CD4-positive, alpha-beta T cell treated with Interleukin-17A for 4 hours (primary cell): ENCODE measurements at places on chromosomes 6 and 20.

- no peak for DNase-seq
Measured at GRCh38 chr6:160775792-160776580, 73.9 kb downstream of the PLG start.

DNA sequence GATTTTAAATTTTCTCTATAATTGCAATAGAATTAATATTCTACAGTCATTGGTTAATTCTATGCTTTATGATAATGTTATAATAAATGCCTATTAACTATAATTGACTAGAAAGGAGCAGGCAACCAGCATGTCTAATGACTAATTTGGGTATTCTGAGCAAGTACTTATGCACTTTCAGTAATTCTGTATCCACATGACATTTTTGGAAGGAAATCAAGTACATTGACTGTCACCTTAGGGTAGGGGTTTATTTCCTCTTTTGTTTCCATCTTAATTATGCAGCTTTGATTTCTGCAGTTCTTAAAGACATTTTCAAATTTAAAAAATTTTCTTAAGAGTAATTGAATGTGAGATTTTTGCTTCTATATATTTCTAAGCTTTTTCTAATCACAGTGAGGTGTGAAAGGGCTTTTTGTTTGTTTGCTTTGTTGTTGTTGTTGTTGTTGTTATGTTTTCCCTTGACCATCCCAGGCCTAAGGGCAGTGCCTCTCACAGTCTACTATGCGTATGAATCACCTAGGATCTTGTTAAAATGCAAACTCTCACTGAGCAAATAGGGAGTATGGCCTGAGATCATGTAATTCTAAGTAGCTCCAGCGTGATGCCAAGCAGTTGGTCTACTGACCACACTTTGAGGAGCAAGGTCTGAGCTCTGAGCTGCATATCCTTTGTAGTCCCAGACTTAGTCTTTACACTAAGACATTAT is 467.1 kb upstream of the RNF217 start:
- no peak for DNase-seq

DNA sequence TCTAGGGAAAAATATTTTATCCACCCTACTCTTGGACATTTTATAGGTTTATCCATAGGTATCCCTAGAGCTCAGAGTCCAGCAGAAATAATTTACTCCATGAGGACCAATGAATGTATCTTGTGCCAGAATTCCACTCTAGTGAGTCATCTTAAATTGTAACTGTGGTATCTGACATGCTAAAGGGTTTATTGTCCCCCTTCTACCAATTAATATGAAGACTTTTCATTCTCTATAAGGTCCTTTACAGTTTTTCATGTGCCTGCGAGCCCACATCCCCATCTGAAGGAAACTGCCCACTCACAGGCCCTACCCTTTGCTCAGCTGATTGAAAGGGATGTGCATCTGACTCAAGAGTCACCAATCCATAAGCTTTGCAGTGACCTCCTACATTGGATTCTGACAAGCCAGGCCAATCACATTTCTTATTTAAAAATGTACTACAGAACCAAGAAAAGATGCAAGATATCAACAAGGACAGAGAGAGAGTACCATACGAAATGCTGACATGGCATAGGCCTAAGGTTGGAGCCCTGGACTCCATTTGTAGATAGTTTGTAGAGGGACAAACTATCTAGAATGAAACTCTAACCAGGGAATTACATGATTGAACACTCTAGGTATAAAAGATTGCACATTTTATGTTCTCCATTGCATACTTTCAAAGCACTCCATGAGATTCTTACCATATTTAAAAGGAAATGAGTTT is 93.4 kb upstream of the DEFB112 start:
- no peak for DNase-seq

DNA sequence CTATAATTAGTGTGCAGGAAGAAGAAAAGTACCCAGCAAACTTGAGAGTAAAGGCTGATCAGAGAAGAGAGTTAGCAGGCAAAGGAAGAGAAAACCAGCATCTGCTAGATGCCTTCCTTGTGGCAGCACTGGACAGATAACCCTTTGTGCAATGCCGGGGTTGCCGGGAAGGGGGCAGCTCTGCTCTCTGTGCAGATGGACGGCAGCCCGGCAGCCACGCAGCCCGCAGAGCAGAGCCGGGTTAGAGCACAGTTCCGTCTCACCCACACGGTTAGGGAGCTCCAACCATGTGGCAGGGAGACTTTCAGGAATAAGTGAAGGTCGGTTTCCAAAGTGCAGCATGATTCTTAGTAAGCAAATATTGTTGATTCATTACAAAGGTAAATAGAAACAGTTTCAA is 80.0 kb upstream of the RPS6KA2 start:
- DNase-seq: peak; percentile 32

- DNase-seq: no peak
Measured at GRCh38 chr6:128206610-128207426, 306.0 kb upstream of the THEMIS start.

DNA sequence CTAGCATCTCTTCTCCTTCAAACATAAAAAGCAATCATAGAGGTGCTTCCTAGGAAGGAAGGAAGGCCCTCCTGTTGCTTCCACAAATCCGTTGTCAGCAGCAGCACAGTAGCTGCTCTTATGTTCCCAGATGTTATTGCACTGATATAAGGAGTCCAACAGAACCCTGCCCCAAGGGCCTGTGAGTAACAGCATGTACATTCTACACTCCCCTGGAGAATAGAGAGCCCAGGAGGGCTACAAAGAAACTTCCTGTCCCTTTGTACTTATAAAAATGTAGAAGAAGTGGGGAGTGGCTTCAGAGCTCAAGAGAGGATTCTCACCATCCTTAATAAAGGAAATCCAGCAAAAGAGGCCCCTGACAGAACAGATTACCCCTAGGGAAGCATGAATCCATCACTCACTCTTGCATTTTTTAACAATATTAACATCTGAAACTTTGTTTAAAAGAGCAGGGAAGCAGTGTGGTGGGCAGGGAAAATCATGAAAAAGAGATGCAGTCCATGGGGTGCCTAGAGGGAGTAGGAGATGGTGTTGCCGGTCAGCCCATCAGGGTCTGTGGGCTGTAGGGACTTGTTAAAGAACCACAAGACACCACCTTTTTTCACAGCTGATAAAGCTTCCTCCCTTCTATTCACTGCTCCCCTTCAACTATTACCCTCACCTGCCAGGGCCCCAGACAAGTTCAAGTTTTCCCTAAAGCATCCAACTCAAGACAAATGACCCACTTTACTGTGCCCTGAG is 104.5 kb upstream of the ADGRF1 start:
- no peak for DNase-seq

- DNase-seq: no peak
Measured at GRCh38 chr6:170475118-170475517, 78.0 kb downstream of the PSMB1 start.

GRCh38 chr6:142301651-142302391 is at the start of gene ADGRG6:
Gene ADGRG6 (plus strand): TSS chr6:142302007. CDS start chr6:142302330, 323 bp downstream.
- DNase-seq: peak; percentile 63

DNA sequence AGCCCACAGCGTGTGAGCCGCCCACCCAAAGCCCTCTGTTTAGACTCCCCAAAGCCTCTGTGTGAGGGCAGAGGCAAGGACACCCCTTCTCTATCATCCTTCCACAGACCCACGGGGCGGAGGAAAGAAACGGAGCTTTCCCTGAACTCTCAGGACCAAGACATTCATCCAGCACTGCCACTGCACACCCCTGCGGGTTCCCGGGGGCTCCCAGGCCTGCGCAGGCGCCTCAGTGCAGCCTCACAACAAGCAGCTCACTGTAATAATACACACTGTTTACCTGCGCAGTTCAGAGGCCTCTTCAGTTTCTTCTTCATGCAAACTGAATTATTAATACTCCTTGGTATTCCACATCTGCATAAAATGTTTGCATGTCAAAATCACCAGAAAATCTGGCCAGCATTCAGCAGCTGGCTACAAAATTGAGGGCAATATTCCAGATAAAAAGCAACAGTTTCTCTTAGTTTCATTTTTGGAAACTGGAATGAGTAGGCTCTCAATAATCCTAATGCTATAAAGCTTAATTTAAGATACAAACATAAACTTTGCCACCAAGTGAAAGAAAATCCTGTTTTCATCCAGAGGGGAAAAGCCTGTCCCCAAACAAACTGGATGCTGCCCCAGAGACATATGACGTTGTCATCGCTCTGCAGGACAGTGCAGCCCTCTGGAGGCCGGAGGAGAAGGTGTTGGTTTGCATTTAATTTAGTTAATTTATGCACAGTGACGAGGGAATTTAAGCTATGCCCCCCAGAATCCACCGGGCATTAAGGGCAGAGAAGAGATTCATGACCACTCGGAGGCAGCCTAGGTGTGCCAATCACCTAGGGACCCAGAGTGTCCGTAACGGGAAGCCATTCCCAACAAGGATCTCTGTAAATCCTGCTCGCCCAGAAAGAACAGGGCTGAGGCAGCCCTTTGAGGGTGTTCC is 45.3 kb downstream of the NINL start:
- no peak for DNase-seq

DNA sequence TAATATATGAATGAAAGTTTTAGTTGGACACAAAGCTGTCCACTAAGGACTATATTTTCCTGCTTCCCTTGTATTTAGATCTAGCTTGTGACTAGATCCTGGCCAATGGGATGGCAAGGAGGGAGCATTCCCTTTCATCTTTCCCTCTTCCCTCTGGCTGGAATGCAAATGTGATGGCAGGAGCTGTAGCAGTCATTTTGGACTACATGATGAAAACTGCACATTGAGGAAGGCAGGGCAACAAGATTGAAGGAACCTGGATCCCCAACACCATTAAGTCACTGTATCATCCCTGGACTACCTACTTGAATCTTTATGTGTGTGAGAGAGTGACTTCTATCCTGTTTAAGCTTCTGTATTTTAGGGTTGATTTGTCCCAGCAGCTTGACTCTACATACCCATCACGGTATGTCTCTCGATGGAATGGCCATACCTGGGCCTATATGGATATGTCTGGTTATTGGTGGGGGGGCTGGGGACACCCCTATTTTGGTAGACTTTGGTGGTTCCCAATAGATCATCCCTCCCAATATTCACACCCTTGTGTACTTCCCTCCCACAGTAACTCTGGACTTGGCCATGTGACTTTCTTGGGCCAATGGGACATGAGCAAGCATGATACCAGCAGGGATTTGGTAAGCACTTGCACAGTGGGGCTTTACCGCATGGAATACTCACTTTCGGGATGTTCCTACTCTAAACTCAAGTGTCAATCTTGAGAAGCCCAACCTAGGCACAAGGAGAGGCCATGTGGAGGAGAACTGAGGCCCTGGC is 128.5 kb downstream of the VEGFA start:
- DNase-seq: no peak
